Nasal cavity respiratory epithelium epithelial cell of viscerocranial mucosa (primary cell): ENCODE measurements at places on chromosomes 6 and 20. TPM values are rescaled to one million over a fixed set of nuclear protein-coding genes. Genes with fewer than 3 reads are reported as not detected.

CAGE1 gene
- total RNA-seq = under 0.01 and 0.07 TPM in 2 replicates

POU5F1 gene
- total RNA-seq = 0.50 and 0.68 TPM in 2 replicates

DEF6 gene
- total RNA-seq = 23.2 and 24.6 TPM in 2 replicates

PREX1 gene
- 0.14 and 0.34 TPM in 2 replicates for total RNA-seq

NHSL1 gene
- total RNA-seq = 12.0 and 34.8 TPM in 2 replicates

FOXA2 gene
- total RNA-seq = 4.0 and 10.9 TPM in 2 replicates

FAM83C gene
- total RNA-seq = 0.93 and 1.7 TPM in 2 replicates

MICB gene
- 3.7 and 5.8 TPM in 2 replicates for total RNA-seq

DZANK1 gene
- total RNA-seq = 0.68 and 1.4 TPM in 2 replicates

SRSF12 gene
- total RNA-seq = 0.34 and 0.36 TPM in 2 replicates

BIRC7 gene
- total RNA-seq = not detected in 2 replicates

FILIP1 gene
- under 0.01 and 0.14 TPM in 2 replicates for total RNA-seq

LY6G6D gene
- not detected in 2 replicates for total RNA-seq

ATP9A gene
- 36.2 and 72.0 TPM in 2 replicates for total RNA-seq

XKR7 gene
- total RNA-seq = not detected in 2 replicates

CENPB gene
- 67.3 and 88.3 TPM in 2 replicates for total RNA-seq

ESR1 gene
- total RNA-seq = under 0.01 and 0.64 TPM in 2 replicates

ULBP2 gene
- 8.2 and 10.7 TPM in 2 replicates for total RNA-seq

CGAS gene
- total RNA-seq = 5.6 and 11.3 TPM in 2 replicates

PDYN gene
- not detected in 2 replicates for total RNA-seq

MAPK14 gene
- total RNA-seq = 44.4 and 70.5 TPM in 2 replicates

PRICKLE4 gene
- under 0.01 and 1.1 TPM in 2 replicates for total RNA-seq

TNF gene
- under 0.01 and 0.07 TPM in 2 replicates for total RNA-seq

HUS1B gene
- 1.7 and 1.9 TPM in 2 replicates for total RNA-seq

RFX6 gene
- total RNA-seq = not detected in 2 replicates

GJA1 gene
- 101 and 212 TPM in 2 replicates for total RNA-seq

CCN2 gene
- total RNA-seq = 7.5 and 53.6 TPM in 2 replicates

ELMO2 gene
- 19.8 and 43.9 TPM in 2 replicates for total RNA-seq

SLCO4A1 gene
- 0.57 and 4.8 TPM in 2 replicates for total RNA-seq

PAK1IP1 gene
- total RNA-seq = 28.5 and 28.7 TPM in 2 replicates

TAF8 gene
- total RNA-seq = 11.6 and 16.2 TPM in 2 replicates

OR2B6 gene
- not detected in 2 replicates for total RNA-seq

ZNF341 gene
- total RNA-seq = 0.68 and 1.3 TPM in 2 replicates

LIME1 gene
- total RNA-seq = 1.0 and 4.3 TPM in 2 replicates

NTSR1 gene
- total RNA-seq = under 0.01 TPM in 1 of 2 replicates, not detected in the other
